ENCODE measurements at places on chromosomes 4 and X.
A peak's percentile ranks its signal among the peaks of the same experiment; 100 is the strongest.

GRCh38 chr4:182343453-182343852 lies 100.3 kb downstream of the TENM3 start:
- no peak for DNase-seq

DNA sequence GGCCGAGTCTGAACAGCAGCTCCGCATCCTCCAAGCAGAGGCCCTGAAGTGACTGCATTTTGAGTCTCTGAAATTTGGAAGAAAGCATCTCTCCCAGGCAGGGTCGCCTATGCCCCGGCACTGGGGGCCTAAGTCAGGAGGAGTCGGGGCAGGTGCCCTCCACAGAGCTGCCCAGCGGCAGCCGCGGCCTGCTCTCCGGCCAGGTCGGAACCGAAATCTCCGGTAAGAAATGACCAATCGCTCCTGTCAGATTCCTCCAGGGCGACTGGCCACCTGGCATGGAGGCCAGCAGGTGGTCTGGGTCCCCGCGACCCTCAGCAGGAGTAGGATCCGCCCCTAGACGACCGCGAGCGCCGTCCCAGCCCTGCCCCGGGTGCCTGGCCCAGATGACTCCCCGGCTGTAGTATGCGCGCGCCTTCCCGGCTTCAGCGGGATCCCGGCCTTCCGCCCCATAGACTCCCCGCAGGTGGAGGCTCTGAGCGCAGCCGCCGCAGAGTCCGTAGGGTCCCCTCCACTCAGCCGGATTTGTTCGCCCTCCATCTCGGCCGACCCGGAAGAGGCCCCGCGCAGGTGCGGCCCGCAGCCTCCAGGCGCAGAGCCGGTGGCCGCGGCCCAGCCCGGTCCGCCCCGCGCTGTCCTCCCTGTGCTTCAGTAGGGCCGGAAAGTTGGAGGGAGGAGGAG lies 1.5 kb downstream of the NKX1-1 start:
- no peak for DNase-seq

- DNase-seq, result no peak
Observed at GRCh38 chr4:87052615-87053014, 117.8 kb downstream of the AFF1 start.

- peak; percentile 22 for DNase-seq
Observed at GRCh38 chr4:185256446-185256845, 47.0 kb downstream of the SNX25 start.

DNA sequence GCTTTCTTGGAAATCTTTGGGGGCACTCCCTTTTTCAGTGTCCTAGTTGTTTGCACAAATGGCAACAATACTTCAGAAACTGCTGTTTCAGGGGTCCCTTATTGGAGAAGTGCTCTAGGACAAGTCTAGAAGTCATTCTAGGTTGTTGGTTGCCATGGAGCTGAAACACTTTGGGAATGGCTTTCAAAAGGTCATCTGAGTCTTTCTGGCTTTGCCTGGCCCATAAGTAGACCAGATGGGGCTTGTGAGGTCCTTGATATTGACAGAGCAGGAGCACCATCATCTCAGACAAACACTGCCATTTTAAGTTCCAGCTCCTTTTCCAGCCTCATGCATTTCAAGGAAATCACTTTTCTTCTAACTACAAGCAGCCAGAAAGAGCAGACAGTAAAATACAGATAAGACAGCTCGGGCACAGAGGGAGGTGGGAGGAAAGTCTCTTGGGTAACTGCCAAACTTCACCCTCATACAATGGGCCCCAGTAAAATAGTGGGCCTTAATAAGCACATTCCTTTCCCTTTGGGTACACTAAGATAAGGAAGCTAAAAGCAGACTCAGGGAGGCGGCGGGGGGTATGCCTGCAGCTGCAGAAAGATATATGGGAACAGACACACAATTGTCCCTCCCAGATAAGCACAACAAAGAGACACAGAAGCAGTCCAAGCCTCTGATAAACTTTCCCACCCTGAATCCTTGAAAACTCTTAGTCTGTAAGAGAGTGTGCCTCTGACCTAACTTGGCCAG lies 8.5 kb upstream of the NXF3 start:
- DNase-seq, result no peak
